HL-60 (cell line): ENCODE measurements at places on chromosomes 2 and 18.

DNA sequence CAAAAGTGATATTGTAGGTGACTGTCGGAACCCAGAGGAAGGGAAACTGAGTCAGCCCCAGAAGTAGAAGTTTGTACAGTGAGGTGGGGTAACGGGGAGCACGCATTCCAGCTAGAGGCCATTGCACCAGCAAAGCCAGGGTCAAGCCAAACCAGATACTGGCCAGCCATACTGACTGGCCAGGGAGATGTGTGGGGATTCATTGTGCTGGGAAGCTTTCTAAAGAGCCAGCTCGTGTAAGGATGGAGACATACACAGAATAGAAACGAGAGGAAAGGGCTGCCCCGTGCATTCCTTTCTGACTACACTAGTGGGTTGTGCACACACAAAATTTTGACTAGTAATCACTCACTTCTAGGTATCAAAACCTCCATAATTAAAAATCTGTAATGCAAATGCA is 175.3 kb upstream of the PID1 start:
- no peak for DNase-seq

DNA sequence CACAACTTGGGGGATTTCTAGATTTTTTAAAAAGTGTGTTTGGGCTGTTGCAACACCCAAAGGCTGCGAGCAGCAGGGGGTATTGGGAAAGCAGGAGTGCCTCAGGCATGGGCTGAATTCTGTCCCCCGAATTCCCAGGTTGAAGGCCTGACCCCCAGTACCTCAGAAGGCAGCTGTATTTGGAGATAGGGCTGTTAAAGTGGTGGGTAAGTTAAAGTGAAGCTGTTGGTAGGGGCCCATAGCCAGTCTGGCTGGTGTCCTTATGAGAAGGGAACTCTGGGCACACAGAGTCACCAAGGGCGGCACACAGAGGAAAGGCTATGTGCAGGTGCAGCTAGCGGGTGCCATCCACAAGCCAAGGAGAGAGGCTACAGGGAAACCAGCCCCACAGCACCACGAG is 717.4 kb downstream of the GALR1 start:
- no peak for DNase-seq

- DNase-seq, result no peak
Observed at GRCh38 chr2:232203936-232204335, 174.6 kb upstream of the ALPP start.

DNA sequence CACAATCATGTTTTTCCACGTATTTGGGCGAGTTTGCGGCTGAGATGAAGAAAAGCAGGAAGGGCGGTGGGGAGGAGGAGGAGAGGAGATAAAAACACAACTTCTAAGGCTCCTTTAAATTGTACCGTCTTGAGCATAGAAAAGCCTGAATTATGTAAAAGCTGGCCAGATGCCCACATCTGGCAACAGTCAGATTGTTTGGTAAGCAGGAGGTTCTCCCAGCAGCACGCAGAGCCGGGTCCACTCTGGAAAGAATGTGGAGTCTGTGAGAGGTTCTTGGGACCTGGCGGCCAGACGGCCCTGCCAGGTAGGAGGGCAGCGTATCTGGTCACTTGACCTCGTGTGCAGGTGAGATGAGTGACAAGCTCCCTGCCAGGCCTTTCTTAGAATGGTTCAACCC is 215.3 kb upstream of the APCDD1 start:
- DNase-seq, result no peak

DNA sequence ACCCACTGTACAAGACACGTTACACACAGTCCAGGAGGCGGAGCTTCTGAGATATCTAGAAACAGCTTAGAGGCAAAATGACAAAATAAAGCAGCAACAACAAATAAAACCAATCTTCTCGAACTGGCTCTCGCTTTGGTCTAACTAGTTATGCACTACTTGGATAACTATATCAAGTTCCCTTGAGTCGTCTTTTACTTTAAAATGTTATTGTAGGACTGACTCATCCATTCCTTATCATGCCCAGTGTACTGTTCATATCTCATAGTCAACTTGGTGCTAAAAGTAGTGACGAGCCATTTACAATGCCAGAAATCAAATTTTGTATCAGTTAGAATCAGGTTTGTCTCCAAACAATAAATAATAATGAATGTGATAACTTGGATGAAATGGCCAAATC is 102.5 kb upstream of the SLC35G4 start:
- no peak for DNase-seq

DNA sequence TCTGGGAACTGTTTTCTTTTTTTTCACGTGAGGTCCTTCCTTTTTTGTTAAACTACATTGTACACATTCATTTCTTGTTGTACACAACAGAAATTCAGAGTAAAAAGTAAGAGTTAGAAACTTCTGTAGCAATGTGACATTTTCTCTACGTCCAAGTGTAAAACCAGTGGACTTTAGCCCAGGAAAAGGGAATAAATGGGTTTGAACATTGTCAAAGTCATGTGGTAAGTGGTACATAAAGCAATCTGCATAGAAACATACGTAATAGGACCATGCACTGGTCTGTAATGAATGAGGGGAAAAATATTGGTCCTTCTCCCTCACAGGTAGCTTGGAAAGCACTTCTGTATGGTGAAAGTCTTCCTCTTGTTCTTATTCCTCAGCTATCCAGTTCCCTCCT is 421.4 kb downstream of the SETBP1 start:
- no peak for DNase-seq

DNA sequence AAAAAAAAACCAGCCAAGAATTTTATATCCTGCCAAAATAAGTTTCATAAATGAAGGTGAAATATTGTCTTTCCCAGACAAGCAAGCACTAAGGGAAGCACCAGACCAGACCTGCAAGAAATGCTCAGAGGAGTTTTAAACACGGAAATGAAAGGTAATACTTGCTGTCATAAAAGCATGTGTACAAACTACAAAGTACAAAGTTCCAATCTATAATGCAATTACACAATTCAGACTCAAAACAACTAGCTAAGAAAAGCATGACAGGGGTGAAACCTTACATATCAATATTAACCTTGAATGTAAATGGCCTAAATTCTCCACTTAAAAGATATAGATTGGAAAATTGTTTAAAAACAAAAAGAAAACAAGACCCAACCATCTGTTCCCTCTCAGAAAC is 45.0 kb upstream of the ASXL3 start:
- DNase-seq, result no peak

GRCh38 chr2:30566631-30567030 is 119.6 kb downstream of the LCLAT1 start:
- no peak for DNase-seq

DNA sequence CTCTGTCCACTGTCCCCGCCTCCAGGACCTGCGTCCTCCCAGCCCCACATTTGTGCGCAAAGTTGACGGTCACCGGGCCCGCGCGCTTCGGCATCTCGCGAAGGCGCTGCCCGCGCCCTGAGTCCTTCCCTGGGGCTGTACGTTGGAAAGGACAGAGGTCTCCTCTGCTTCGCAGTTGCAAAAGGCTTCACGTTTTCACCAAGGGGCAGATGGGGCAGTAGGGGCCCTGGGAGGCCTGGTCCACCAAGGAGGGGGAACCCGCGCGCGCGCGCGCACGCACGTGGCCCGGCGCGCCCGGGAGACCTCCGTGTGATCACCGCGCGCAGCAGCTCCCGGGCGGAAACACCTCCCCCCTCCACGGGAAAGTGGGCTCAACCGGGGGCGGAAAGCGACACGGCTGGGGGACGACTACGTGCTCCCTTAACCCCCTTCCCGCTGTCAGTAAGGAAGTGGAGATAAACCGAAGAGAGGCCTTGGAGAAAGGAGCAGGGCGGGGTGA is 21.9 kb downstream of the TEX44 start:
- peak; percentile 57 for DNase-seq

- DNase-seq, result peak; percentile 40
Observed at GRCh38 chr2:144596073-144596871, 76.4 kb upstream of the ZEB2 start.

GRCh38 chr2:155525199-155525598 is 807.3 kb downstream of the NR4A2 start:
- DNase-seq, result no peak

DNA sequence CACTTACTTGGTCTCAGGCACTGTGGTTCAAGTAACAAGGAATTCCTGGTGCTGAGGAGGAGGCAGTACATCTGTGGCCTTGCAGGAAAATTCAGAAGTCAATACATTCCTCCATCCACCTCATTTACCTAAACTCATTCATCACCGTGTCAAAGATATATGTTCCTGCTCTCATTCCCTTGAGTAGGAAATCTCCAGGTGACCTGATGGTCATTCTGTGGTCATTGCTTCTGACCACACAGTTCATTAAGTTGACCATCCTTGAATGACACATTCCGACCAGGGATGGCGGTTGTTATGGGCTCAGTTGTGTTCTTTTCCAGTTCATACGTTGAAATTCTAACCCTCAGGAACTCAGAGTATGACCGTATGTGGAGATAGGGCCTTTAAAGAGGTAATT is 2.1 kb upstream of the STK17B start:
- DNase-seq, result no peak

DNA sequence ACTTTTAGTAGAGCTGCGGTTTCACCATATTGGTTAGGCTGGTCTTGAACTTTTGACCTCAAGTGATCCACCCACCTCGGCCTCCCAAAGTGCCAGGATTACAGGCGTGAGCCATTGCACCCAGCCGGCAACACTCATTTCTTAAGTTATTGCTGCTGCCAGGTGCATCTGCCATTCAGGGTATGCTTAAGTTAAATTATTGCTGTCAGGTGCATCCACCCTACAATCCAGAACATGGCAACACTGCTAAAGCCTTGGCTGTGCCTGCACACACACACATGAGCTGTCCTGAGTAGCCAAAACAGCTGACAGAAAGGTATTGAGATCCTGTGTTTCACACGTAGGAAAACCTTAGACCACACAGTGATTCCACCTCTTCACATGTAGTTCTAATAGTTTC is 148.2 kb downstream of the FAM161A start:
- no peak for DNase-seq

GRCh38 chr18:13011719-13012118 is 20.6 kb downstream of the CEP192 start:
- no peak for DNase-seq

GRCh38 chr2:84393829-84394228 is 65.3 kb downstream of the SUCLG1 start:
- no peak for DNase-seq

GRCh38 chr18:34723143-34723542 is 13.0 kb downstream of the DTNA start:
- DNase-seq, result no peak

DNA sequence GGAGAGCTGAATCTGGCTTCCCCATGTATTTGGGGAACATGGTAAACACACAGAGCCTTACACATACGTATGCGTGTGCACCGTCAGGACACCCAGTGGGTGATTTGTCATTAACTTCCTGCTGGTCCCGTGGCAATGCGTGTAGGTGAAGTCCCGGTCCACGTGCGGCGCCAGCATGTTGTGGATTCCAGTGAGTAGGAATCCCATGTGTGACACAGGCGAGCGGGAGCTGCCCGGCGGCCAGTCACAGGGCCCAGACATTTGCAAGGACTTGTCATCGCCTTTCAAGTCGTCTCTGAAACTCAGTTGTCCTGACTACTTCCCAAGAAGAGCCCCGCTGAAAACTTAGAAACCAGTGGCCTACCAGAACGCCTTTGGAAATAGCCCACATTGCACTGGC is 102.0 kb downstream of the RNF144A start:
- no peak for DNase-seq

GRCh38 chr2:2703762-2704427 is 372.8 kb upstream of the MYT1L start:
- DNase-seq, result no peak
